ENCODE measurements at places on chromosomes 1 and 21. TPM values are rescaled to one million over a fixed set of nuclear protein-coding genes. Genes with fewer than 3 reads are reported as not detected.

The GJA9 gene
- total RNA-seq, result not detected

GRCh38 chr1:193060406-193060805, 994 bp downstream of the RO60 start:
- no peak for DNase-seq

DNA sequence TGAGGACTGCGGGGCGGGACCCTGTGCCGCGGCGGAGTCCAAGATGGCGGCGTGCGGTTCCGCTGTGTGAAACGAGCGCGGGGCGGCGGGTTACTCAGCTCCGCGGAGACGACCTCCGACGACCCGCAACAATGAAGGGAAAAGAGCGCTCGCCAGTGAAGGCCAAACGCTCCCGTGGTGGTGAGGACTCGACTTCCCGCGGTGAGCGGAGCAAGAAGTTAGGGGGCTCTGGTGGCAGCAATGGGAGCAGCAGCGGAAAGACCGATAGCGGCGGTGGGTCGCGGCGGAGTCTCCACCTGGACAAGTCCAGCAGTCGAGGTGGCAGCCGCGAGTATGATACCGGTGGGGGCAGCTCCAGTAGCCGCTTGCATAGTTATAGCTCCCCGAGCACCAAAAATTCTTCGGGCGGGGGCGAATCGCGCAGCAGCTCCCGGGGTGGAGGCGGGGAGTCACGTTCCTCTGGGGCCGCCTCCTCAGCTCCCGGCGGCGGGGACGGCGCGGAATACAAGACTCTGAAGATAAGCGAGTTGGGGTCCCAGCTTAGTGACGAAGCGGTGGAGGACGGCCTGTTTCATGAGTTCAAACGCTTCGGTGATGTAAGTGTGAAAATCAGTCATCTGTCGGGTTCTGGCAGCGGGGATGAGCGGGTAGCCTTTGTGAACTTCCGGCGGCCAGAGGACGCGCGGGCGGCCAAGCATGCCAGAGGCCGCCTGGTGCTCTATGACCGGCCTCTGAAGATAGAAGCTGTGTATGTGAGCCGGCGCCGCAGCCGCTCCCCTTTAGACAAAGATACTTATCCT, 430 bp downstream of the RBM15 start:
- no peak for DNase-seq

GRCh38 chr1:49050041-49050440, 273.4 kb upstream of the BEND5 start:
- DNase-seq, result no peak
